ENCODE measurements at places on chromosomes 7 and 10.
A peak's percentile ranks its signal among the peaks of the same experiment; 100 is the strongest.

DNA sequence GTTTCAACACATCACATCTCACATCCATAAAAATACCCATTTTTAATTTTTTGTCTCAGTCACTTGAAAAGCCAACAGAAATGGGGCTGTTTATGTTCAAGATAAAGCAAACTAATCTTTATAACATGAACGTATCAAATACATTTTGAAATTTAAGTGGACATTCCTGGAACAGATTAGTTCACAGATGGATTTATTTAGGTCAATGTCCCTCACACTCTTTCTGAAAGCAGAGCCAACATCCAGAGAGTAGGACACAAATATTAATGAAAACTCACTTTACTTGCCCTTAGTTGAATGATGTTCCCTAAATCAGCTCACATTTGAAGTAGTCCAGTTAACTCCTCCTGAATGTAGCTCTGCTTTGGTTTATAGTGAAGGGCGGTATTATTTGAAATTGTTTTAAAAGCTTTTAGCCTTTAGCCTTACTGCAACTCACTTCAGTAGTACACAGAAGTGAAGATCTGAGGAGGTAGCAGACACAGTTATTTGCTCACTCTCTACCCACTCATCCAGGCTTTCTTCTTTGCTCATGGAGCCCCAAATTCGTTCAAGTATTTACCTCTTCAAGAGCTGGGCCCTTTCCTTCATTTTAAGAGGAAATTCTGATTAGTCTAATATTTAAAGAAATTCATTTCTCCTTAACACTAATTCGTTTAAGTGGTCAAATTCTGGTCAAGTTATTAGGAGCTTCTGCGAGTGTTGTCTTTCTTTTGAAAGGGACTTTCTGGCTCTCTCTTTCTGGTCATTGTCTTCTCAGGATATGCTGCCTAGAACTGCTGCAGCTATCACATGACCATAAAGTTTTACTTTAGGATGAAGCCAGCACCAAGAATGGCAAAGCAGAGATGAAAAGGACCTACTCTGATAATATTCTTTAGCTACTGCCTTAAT lies 180.6 kb upstream of the AGR3 start:
- DNase-seq = no peak

DNA sequence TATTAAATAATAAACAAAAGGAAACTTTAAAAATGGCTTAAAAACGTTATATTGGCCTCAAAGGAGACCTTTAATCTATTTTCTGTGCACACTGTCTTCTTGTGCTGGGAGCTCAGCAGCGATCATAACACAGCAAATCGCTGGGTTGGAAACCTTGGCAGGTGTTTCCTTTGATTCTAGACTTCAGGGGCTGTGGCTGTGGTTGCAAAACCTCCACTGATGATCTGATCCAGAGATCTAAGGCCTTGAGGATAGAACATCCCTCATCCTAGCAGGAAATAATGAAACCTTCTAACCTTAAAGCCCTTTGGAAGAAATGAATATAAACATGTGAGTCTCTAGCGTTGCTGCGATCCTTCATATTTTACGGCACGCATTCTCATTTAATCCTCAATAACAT lies 29.8 kb downstream of the CDHR3 start:
- no peak for DNase-seq

DNA sequence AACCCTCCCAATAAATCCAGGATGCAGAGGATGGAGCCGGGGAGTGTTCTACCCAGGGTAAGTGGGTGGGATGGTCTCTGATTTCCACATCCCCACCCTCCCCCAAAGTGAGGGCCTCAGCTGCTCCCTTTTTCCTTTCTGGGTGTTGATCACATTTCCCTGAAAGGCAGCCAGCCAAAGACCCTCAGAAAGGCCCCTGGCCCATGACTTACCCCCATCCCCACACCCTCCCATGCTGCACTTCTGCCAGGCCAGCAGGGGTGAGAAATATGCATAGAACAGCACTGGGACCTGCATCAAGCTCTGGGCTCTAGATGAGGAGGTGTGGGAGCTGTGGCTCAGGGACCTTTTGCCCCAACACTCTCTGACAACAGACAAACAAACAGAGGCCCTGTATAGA lies 927.3 kb upstream of the ZNF722 start:
- DNase-seq = no peak

DNA sequence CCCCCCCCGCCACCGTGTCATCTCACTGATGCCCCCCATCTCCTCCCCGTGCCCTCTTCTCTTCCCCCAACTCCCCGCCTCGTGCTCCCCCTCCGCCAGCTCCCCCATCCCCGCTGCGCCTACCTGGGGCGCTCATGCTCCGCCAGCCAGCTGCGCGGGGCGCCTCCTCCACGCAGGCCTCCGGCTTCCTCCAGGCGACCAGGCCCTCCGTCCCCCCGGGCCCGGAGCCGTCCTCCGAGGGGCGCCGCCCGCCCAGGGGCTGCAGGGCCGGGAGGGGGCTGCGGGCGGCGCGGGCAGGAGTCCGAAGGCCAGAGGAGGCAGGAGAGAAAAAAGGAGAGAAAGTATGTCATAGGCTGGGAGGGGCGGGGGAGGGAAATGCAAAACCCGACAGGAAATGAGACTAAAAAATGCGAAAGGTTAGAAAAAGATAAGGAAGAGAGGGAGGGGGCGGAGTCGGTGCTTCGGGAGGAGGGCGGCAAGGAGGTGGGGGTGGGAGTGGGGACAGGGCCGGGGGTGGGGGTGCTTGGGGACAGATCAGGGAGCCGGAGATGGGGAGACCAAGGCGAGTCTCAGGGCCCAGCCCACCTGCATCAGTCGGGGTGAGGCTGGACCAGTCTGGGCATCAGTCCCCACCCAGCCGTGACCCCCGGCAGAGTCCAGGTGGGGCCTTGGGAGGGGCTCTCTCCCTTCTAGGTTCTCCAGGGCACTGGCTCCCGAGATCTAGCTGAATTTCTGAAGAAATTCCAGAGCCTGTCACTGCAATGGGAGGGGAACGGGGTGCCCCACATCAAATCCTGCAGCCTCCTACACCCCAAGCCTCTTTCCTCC lies at the start of gene CARD11:
Gene CARD11 (minus strand): TSS at position 324 of the 828 bp plus-strand sequence. CDS start 85,361 bp downstream, outside the sequence.
- peak; percentile 74 for DNase-seq

DNA sequence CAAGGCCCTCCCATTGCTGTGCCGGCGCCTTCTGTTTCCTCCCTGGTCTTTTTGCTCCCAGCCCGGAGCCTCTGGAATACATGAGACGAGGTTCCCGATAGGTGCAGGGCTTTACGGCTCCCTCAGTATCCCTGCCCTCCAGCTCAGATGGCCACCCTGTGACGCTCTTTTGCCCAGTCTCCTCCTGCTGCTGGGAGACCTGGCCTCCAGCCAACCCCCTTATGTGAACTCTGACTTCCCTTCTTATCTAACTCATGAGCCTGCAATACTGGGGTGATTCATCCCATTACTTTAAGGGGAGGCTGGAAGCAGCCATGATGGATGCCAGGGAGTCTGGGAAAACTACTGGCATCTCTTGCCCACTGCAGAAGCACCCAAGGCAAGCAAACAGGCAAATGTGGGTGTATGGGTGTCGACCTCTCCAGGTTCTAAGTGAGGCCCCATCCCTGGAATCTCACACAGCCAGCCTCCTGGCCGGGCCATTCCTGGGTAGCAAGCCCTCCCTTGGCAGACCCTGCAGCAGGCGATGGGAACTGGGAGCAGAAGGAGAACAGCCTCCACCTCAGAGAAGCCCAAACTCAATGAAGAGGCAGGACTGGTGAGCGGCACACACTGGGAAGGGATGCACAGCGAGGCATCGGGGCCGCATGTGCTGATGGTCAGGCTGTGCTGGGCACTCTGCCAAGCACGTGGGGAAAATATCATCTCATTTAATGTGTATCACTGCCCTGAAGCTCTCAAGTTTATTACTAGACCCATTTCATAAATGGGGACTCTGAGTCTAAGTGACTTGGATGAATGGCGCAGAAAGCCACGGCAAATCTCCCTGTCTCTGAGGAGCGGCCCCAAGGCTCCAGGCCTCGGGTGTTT lies 97.5 kb downstream of the FAM53B start:
- no peak for DNase-seq

DNA sequence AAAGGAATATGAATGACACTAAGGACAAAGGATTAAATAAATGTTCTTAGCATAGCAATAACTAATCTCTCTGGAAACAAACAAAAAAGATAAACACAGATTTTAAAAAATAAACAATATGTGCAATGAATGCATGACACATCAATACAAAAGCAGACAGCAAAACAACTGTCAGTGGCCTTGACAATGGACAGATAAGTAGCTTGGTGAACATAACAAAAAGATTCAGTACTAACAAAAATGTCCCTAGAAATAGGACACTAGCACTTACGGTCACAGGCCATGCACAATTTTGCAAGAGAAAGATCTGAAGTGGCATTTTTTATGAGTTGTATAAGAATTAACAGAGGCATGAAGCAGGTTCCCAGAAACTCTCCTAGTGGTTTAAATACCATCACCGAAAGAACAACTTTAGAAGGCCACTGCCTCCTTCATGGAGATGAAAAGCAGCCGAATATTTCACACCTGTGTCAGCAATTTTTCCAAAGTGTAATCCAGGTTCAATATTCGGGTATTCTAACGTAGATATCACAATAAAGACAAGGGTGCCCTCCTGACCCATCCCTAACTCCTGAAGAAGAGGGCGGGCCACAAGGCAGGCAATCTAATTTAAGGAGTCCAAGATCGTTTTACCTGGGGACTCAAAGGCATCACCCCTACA lies 231.3 kb upstream of the MKLN1 start:
- DNase-seq = no peak

DNA sequence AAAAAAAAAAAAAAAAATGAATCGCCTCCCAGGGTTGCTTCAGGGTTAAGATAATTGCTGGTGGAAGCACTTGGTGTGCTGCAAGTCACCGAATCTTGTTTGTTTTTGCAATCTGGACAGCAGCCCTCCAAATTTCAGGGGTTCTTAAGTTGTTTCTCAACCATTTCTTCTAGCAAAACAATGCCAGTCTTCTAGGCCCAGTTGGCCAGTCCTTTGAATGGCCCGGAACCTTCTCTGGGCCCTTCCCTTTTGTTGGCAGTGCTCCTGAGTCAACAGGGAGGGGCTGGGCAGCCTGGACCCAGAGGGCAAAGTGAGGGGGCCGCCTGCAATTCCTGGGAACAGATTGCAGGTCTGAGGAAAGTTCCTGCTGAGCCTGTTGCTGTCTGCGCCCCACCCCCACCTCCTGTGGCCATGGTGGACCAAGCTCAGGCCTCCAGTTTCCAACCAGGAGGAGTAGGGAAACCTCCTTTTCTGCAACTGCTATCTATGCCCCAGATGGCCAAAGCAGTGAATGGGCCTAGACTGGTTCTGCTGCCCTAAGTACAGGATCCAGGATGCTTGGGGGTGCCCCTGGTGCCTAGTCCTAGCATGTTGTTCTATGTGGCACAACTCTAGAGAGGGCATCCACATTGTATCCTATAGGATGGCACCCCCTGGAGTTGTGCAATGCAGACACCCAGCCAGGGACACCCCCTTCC lies 31.4 kb upstream of the PDCD4 start:
- no peak for DNase-seq

DNA sequence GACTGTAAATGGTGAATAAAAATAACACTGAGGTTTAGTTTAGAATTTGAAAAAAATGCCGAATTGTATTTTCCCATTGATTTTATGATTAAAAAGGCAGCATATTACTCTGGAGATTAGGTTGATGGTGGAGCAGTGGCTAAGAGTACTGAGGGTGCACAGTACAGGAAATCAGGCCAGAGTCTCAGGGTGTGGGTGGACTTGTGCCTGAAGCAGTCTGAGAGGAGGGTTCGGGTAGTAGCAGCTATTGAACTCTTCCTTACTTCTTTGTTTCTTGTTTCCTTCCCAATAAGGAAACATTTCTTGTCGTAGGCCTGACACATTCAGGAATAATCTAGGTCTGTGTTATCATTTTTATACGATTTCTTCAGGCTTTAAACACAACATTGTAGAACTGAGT lies 319.0 kb upstream of the MBL2 start:
- DNase-seq = no peak

DNA sequence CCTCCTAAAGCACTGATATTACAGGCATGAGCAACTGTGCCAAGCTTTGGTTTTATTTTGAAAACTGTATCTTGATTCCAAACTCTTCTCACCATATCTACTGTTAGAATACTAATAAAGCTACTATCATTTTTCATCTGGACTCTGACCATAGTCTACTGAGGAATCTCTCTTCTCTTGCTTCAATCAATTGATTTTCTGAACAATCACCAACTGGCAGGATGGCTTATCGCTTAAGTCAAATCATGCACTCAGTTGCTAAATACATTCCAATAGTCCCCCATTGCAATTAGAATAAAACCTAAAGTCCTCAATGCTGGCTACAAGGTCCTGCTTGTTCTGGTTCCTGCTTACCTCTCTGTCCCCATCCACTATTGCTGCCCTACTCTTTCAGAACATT lies 2.3 kb upstream of the APBB1IP start:
- no peak for DNase-seq

DNA sequence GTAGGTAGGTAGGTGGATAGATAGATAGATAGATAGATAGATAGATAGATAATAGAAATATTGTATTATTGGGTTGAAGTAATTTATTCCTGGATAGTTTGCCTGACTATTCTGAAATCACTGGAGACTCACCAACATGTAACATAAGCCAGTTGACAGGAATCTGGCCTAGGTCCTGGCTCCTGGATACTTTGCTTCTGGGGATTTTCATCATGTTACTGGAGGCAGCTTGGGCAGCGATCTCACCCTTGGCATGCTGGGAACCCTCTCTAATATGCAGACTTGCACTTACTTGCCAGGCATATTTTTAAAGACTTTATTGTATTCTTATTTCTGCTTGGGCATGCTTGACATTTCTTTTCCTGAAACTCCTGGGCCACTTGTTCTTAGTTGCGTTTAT lies 709.1 kb upstream of the FZD8 start:
- no peak for DNase-seq

DNA sequence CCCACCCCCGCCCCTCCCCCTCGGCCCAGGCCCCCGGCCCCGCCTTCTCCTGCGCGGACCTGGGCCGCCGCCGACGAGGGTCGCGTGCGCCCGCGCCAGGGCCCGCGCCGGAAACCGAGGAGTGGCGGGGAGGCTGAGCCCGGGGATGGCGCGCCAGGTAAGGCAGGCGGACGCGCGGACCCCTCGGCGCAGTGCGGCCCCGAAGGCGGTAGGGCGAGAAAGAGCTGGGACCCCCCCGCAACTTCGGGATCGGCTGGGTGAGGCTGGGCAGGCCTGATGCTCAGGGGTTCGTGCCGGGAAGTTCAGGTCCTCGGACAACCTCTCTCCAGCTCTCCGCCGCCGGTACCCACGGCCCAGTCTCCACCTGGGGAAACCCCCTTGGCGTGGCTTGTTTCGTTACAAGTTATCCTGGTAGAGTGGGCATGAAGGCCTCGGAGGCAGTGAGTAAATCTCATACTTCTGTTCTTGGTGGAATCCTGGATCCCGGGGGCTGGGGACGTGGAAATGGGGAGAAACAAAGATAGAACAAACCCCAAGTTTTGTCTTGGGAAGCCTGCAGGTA lies 58.4 kb downstream of the ZNF467 start:
- DNase-seq = no peak

DNA sequence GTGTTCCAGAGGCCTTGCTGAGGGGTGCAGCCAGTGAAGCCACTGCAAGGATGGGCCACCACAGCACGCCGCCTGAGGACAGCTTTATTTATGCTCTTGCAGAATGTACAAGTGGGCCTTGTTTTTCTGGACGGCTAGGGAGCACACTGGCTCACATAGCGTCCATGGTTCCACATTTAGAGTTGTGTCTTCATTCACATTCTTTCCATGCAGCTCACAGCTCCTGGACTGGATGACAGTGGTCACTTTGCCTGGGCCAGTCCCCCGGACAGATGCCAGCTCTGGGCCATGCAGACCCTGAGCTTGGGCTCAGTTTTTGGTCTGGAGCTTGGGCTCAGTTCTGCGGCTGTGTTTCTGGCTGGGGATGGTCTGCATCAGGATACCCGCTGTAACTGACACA lies 2.6 kb upstream of the C10orf71 start:
- DNase-seq = no peak

GRCh38 chr7:94313926-94314325 lies 80.8 kb upstream of the COL1A2 start:
- DNase-seq = no peak

GRCh38 chr10:17905491-17905890 lies 46.2 kb upstream of the SLC39A12 start:
- no peak for DNase-seq
